ENCODE measurements at places on chromosomes 3 and 15. TPM values are rescaled to one million over a fixed set of nuclear protein-coding genes. Genes with fewer than 3 reads are reported as not detected.

GRCh38 chr15:97993310-97993738, 32.8 kb downstream of the ARRDC4 start:
- H3K27me3 ChIP-seq: no peaks in the 10 kb centered on the region
- H3K4me1 ChIP-seq: no peaks in the 10 kb centered on the region
- no peak for DNase-seq
- H3K4me3 ChIP-seq: no peak overlapping the region

- no peaks in the 10 kb centered on the region for H3K27me3 ChIP-seq
- no peaks in the 10 kb centered on the region for H3K36me3 ChIP-seq
- no peak overlapping the region for H3K27ac ChIP-seq
These were observed 21.4 kb downstream of the IRAK2 start for GRCh38 chr3:10185804-10186762.

CCDC13 gene
- 1.1 TPM for total RNA-seq

BSN gene
- 1.7 TPM for total RNA-seq
